ENCODE measurements at places on chromosomes 13 and 19.

- DNase-seq, result no peak
Measured at GRCh38 chr13:113658836-113659235, 838 bp upstream of the ATP4B start.

DNA sequence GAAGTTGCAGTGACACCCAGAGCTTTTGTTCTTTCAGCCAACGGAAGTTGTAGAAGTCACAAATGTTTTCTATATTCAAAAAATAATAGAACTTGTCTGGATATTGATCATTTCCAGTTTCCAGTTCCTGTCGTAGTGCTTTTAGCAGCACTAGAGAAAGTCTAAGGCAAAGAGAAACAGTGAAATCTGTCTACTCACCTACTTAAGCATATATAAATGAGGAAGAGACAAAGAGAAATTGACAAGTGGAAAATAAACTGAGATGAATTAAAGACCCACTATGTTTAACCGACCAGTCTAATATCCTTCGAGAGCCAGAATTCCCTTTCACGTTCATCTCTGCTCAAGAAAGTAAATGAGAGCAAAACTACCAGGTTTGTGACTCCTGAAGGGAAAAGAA, 36.7 kb downstream of the DACH1 start:
- no peak for DNase-seq

GRCh38 chr13:28579322-28579721, 79.6 kb upstream of the POMP start:
- DNase-seq, result no peak

- DNase-seq, result no peak
Measured at GRCh38 chr13:59269476-59269875, 894.3 kb downstream of the DIAPH3 start.

GRCh38 chr13:50358231-50359040, 343.2 kb downstream of the KCNRG start:
- DNase-seq, result no peak

- no peak for DNase-seq
Measured at GRCh38 chr19:54030895-54031586, 32.7 kb downstream of the VSTM1 start.

- DNase-seq, result no peak
Measured at GRCh38 chr19:43913383-43913782, 21.7 kb downstream of the ZNF45 start.

DNA sequence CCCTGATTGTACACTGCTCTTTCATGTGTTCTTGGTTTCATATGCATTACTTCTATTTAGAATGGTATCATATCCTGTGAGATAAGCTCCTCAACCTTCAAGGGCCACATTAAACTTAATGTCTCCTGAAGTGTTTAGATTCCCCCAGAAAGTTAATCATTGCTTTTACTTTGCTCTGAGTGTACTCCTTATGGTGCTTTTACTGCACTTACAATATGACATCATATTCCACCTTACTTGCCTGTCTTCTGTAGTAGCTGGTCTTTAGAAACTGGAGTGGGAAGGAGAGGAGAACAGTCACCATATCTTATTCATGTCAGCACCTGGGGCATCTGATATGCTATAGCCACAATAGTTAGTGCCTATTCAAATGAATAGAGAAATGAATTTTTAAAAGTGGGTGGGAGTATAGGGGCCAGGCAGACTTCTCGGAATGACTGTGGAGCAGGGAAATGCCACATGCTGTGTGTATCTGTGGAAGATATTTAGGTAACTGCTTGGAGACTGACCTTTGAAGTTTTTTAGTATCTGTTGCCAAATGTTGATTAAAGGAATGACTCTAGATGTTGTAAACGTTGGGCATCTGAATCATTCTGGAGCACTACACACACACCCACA, 40.2 kb downstream of the SLAIN1 start:
- DNase-seq, result no peak

GRCh38 chr19:55166530-55167268, at the start of gene DNAAF3:
DNAAF3 (minus strand) TSS chr19:55166613; CDS start chr19:55166413, 200 bp downstream.
- peak; percentile 93 for DNase-seq

- DNase-seq, result no peak
Measured at GRCh38 chr13:65468628-65469027, 1761.5 kb downstream of the PCDH9 start.

DNA sequence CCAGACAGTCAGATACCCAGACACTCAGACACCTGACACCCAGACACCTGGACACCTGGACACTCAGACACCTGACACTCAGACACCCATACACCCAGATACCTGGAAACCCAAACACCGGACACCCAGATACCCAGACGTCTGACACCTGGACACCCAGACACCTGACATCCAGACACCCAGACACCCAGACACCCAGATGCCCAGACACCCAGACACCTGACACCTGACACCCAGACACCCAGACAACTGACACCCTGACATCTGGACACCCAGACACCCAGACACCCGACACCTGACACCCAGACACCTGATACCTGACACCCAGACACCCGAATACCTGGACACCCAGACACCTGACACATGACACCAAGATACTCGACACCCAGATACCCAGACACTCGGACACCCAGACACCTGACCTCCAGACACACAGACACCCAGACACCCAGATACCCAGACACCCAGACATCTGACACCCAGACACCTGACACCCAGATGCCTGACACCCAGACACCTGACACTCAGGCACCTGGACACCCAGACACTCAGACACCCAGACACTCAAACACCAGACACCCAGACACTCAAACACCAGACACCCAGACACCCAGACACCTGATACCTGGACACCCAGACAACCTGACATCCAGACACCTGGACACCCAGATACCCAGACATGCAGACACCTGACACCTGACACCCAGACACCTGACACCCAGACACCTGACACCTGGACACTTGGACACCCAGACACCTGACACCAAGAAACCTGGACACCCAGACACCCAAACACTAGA, 19.1 kb downstream of the C19orf12 start:
- no peak for DNase-seq

GRCh38 chr19:4140237-4140711, 13.2 kb upstream of the CREB3L3 start:
- no peak for DNase-seq

DNA sequence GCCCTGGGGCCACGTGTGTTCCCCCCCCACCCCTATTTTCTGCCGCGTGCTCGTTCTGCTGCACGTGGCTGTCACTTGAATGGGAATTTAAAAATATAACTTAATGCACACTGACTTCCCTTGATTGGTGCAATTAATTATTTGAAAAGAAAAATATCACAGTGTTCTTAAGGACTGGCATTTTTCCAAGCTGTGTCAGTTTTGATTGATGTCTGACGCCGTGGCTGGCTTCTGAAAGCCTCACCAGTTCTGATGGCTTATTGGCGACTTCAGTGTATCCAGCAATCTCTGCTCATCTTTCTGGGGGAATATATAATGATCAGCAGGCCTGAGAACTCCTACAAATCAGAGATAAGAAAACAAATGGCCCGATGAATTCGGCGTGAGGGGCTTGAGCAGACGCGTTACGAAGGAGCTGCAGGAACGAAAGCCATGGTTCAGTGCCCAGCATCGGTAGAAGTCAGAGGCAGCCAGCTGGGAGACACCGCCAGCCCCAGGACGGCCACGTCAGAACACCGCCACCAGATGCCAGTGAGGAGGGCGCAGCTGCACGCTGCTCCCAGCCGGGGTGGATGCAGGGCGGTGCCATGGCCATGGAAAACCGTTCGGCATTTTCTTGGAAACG, 111.2 kb downstream of the KDM4B start:
- DNase-seq, result peak; percentile 92

GRCh38 chr19:55647732-55648584, at the start of gene CCDC106:
CCDC106 (plus strand) TSS chr19:55648212; CDS start chr19:55649047, 835 bp downstream.
- DNase-seq, result no peak

- DNase-seq, result no peak
Measured at GRCh38 chr19:50573741-50574461, 5.7 kb upstream of the LRRC4B start.

DNA sequence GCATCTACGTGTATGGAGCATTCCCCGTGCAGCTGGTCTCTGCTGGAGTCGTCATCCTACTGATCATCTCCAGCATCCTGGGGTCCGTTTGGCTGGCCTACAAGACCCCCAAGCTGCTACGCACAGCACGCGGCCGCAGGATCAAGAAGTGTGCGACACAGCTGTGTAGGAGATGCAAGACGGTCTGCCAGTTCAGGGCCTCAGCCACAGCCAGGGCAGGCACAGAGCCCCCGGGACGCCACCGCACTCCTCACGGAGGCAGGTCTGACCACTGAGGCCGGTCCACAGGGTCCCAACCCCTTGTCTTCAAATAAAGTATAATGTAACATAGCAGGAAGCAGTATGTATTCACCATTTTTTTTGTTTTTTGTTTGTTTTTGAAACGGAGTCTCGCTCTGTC, 6.1 kb downstream of the PRR22 start:
- no peak for DNase-seq

- DNase-seq, result no peak
Measured at GRCh38 chr19:48742096-48742495, 1.7 kb upstream of the RASIP1 start.

- DNase-seq, result no peak
Measured at GRCh38 chr13:70816853-70817252, 708.6 kb upstream of the KLHL1 start.

- no peak for DNase-seq
Measured at GRCh38 chr13:44169018-44169911, 204.4 kb upstream of the SERP2 start.

- DNase-seq, result no peak
Measured at GRCh38 chr13:83943530-83944279, 61.4 kb upstream of the SLITRK1 start.

GRCh38 chr19:43777163-43777695, 3.5 kb downstream of the KCNN4 start:
- DNase-seq, result no peak

DNA sequence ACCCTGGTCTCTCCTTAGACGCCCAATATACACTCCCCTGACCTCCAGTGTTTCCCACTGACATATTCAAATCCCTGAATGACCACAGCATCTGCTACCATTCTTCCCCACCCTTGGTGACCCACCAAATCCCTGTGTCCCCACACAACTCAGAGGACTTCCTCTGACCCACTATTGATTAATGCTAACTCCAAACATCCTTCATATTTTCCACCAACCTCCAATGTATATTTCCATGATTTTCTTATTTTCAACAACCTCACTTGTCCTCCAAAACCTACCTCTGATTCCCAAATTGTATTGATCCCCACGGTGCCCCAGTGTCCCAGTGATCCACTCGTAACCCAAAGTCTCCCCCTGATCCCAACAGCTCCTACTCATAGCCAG, 526 bp upstream of the DMWD start:
- no peak for DNase-seq
